Activated CD4-positive, alpha-beta T cell treated with anti-CD3 and anti-CD28 coated beads for 1 hour (primary cell): ENCODE measurements at places on chromosomes 7 and 10.

DNA sequence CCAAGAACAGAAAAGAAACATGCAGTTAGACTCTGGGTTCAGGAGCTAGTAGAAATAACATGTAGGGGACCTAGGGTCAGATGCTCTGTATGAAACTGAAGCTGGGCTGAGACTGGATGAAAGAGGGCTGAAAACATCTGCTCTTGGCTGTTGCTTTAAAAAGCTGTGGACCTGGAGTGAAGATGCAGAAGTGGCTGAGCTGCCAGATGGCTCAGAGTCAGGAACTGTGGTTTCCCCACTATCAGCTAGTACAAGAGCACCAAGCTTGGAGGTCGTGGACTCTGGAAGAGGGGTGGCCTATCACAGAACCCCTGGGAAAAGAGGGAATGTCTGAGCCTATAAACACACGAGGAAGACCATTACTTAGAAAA, 5.9 kb downstream of the ADK start:
- DNase-seq, result no peak

DNA sequence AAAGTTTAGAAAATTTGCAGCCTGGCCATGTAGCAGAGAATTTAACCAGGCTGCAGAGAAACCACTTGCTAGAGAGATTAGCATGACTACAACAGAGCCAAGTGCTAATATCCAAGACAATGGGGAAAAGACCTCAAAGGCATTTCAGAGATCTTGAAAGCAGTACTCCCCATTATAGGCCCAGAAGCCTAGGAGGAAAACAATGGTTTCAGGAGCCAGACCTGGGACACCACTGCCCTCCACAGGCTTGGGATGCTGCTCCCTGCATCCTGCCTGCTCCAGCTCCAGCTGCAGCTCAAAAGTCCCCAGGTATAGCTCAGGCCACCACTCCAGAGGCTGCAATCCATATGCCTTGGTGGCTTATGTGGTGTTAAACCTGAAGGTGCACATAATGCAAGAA, 101.5 kb upstream of the TMEM72 start:
- no peak for DNase-seq

- DNase-seq, result no peak
These were observed 688.0 kb upstream of the ZWINT start for GRCh38 chr10:57049096-57049495.

DNA sequence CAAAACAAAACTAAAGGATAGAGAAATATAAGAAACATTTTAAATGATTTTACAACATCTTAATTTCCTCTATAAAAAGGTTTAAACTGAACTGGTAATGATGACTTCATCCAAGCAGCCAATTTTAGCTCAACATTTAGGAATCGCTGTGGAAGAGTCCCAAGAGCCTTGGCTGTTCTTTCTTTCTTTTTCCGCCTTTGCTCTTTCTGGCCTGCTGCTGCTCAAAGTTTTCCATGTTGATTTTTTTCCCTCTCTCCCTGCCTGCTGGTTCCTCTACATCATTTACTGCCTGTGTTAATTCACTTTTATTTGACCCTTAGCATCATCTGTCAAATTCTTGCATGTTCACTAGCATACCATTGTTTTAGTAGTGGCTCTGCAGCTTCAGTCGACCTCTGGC, 146.9 kb downstream of the EVX1 start:
- DNase-seq, result no peak

GRCh38 chr7:42082144-42082543, 154.9 kb downstream of the GLI3 start:
- DNase-seq, result no peak

DNA sequence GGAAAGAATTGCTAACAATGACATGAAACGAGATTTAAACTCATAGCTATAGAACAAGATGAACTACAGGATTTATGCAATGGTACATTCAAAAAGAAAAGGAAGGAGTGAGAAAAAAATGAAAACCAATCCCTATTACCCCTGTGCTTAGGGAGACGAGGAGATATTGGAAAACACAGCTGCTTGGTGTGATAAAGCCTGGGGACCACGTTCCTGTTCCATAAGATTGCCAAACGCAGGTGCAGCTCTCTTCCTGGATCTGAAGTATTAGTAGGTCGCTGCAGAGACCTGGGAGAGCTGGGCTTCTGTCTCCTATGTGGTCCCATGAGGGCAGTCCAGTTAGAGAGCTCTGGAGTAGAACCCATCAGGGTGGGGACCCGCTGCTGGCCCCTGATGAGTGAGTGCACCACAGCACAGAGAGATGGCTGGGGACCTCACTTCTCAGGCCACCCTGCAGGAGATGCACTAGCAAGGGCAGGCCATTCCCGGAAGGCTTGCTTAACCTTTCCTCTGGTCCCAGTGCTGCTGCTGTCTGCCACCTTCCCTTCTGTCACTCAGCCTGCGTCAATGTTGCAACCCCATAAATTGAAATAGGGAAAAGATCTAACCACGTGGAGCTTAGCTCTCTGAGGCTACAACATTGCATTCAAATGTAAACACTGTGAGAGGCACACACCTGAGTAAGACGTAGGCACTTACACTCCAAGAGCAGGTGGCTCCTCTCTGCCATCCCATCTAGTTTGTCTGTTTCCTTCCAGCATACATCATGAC, 57.9 kb downstream of the MTPN start:
- no peak for DNase-seq

- DNase-seq, result no peak
These were observed 225.8 kb upstream of the PHYHIPL start for GRCh38 chr10:58950618-58951017.

- no peak for DNase-seq
These were observed 137.8 kb upstream of the CNTNAP2 start for GRCh38 chr7:145978769-145979168.

DNA sequence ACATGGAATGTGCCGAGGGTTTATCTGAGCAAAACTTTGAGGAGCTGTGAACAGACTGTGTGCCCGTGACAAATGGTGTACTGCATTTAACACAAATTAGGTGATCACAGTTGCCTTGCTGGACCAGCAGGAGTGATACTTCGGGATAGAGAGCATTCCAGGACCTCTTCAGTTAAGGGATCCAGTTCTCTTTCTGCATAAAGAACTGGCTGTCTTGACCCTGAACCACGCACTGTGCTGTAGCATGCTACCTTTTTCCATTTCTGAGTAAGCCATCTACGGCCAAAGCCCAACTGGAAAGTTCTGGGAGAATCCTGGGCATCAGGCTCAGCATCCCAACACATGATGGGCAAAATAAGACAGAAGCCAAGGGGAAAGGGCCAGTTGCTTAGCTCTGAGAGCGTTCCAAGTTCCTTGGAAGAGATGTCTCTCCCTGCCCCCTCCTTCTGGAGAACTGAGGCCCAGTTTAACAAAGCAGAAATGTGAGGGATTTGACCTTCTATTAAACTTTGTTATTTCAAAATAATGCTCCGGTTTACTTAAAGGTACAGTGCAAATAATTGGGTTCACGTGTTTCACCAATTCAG, 37.9 kb upstream of the ADD3 start:
- DNase-seq, result no peak

DNA sequence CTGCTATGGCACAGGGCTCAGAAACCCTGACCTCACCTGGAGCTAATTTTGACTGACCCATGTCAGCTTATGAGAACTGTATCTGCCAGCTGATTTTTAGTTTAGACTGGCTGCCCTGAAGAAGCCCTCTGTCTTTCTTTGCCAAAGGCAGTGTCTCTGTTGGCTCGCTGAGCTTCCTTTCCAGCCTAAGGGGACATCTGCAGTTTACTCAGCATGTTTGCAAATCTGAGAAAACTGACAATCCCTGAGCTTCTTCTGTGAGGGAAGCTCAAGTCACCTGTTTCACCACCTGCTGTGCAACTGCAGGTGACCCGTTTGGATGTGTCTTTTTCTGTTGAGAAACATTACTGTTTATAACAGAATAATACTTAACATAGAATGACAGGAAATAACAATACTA, 46.0 kb downstream of the PRKAR2B start:
- DNase-seq, result no peak

DNA sequence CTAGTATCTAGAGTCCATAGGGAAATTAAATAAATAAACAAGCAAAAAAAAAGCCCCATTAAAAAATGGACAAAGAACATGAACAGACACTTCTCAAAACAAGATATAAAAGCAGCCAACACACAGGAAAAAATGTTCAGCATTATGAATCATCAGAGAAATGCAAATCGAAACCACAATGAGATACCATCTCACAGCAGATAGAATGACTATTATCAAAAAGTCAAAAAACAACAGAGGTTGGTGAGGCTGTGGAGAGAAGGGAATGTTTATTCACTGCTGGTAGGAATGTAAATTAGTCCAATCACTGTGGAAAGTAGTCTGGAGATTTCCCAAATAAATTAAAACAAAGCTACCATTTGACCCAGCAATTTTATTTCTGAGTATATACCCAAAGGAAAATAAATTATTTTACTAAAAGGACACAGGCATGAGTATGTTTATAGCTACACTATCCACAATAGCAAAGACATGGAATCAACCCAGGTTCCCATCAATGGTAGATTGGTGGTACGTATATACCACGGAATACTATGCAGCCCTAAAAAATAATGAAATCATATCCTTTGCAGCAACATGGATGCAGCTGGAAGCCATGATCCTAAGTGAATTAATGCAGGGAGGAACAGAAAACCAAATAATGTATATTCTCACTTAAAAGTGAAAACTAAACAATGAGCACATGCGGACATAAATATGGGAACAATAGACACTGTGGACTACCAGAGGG, 366.5 kb upstream of the SEMA3C start:
- no peak for DNase-seq

DNA sequence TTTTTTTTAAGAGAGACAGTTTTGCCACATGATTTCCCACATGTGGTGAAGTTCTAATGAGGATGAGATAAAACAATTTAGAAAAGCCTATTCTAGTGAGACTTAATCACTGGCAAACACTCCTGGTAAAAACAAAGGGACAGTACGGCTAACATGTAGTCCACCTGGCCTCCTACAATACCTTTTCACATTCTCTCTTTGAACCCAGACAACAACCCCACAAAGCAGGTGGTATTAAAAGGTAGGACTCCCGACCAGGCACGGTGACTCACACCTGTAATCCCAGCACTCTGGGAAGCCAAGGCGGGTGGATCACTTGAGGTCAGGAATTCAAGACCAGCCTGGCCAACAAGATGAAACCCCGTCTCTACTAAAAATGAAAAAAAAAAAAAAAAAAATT, 12.4 kb downstream of the PARD3 start:
- DNase-seq, result no peak

- DNase-seq, result no peak
These were observed 39.4 kb downstream of the AOC1 start for GRCh38 chr7:150891740-150892139.

DNA sequence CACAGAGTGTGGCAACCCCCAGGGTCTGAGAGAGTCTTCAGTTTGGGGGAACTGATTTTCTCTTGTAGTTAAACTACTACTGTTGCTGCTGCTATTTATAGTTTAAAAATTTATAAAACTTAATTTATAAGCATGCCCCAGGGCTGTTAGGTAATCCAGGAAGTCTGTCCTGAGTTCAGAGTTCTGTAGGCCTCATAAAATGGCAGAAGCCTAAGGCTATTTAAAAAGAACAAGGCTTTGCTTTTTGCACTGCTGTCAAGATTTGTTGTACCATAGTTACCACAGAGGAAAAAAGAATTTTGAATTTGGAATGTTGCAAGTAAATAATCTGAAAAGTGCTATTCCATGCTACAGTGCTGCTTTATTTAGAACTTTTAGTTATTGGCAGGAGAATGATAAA, 66.1 kb downstream of the AGK start:
- DNase-seq, result no peak

DNA sequence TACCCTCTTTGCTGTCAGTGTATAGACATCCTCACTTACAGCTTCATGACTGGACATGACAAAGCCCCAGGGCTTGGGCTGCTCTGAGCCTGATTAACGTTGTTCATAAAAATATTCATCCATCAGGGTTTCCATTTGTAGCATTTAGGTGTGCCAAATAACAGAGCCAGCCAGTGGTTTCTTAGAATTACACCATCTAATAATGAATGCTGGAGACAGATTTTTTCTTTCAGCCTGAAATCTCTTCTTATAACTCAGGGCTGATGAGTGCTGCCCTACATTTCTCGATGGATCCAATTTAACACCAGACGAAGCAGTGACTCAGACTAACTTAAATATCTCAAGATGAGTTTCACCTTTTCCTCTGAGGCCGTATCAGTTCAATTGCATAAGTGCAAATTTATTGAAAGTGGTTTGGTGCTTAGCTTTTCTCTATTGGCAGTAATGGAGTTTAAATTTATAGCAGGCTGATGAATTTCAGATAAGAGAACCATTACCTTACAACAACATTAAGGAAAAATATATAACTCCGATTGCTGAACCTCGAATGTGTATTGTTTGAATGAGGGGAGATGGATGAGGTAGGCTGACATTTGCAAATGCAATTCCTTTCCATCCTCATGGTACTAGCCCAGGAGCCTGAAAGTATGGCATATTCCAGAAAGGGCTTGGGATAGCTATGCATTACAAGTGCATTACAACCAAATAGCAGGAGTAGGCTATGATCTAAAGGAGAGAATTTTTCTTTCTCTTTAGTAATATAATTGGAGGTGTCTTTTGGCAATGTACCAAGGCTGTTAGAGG, 900.6 kb downstream of the KCNMA1 start:
- no peak for DNase-seq

GRCh38 chr7:42527004-42527403, 290.0 kb upstream of the GLI3 start:
- DNase-seq, result no peak

DNA sequence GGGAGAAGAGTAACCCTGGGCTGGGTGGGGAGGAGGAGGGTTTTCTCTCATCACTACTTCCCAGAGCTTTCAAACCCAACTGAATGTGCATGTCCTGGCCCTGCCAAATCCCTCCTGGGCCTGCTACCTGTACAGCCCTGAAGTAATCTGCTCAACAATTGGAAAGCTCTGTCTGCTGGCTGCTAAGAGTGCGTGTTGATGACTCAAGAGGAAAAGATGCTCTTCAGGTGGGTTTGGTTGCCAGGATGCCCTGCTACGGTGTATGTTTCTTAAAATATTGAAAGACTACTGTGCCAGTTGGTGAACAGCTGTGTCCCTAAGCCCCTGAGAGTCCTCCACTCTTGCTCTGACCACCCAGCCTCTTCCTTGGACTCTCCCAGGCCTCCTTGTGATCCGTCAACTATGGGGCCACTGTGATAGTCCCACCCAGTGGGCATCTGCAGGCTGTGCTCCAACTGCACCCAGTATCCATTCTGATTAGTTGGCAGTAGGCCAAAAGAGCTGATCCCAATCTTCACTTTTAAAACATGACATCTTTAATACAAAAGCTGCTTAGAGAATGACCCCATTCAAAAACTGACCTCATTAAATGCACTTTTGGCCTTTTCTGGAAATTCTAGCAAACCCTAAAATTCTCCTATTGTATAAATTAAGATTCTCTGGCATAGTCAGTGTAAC, 85.6 kb downstream of the AOAH start:
- no peak for DNase-seq

DNA sequence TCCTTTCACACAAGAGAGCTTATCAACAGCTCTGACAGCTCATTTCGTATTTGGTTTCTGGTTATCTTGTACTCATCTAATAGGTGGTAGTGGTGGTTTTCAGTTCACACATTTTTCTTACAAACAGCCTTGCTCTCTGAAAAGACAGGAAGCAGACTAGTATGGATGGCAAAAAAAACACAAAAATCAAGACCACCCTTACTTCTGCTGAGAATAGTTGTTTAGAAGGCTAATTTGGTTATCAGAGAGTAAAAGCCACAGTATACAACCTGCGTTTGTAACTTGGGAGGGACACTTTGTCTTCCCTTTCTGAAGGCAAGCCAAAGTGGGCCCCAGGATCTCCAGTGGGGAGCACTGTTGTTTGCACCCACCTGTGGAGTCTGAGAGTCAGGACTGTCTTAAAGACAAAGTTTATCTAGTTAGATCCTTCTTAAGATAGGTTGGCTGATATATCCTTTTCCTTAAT, 68.0 kb downstream of the PIP4K2A start:
- no peak for DNase-seq
